ENCODE measurements at places on chromosomes 13 and 19.

DNA sequence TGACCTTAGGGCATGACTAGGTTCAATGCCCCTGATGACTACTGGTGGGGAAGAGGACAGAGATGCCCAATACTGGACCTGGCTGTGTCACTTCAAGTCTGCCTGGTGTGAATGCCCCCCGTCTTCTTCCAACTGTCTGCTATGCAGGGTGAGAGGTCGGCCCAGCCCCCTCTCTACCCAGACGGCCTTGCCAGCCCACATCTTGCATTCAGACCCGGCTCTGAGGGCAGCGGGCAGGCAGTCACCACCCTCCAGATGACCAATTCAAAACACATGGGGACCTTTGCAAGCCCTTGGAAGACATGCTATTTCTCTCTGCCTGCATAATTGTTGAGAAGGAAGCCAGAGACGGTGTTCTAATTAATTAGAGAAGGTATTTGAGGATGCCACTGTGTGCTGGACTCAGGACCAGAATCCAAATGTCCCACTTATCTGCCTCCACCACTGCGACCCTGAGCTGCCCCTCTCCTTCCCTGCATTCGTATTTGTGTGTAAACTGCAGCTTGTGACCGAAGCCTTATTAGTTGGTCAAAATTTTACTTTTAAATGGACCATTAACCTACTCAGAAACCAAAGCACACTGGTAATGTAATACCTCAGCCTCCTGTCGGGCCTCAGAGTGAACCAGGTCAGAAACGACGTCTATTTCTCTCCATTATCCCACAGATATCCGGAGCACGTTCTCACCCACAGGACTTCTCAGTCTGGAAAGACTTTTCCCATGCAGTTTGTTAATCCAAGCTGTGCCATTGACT is 407.0 kb downstream of the ZNF536 start:
- no peak for DNase-seq

DNA sequence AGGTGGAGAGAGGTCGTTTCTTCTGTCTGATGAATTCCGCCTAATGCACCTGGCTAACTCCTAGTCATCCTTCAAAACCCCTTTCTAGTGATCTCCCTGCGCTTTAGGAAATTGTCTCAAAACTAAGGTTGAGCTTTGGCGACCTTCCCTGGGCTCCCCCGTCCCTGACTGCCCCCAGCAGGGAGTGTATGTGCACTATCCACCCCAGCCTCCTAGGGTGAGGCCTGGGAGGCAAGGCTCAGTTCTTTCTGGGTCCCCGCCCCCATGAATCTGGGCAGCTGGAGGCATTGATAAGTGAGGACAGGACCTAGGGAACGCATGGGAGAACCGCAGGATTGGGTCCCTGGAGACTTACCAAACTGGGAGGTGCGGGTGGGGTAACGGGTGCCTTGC is 378 bp downstream of the TLE6 start:
- DNase-seq: no peak

DNA sequence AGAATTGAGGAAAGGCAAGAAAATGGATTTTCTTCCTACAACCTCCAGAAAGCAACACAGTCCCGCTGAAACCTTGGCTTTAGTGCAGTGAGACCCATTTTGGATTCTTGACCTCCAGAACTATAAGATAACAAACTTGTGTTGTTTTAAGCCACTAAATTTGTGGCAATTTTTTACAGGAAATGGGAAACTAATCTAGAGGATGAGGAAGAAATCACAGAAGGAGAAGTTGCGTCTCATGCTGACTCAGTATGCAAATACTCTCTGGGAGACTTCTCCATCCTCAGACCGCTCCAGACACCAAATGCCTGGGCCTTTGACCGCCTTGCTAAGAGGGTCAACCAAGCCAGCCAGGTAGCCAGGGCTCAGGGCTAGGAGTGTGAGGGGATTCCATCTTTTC is 13.1 kb upstream of the CEACAM16 start:
- DNase-seq: no peak

- DNase-seq: no peak
These were observed 106.2 kb downstream of the VWA8 start for GRCh38 chr13:41854758-41855157.

DNA sequence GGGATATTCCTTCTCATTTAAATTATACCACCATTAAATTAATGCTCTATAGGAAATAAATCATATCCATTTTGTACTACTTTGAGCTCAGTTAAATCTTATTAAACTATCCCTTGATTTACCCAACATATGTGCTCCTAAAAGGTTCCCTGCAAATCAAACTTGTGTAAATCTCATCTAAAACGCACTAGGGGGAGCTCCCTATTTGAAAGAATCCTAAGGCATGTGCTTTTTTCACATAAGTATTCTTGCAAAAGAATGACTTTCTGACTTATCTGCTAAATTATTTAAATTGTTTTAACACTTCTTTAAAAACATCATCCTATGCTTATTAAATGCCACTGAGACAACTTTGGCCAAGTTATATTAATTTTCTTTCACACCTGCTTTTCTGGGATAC is 7.9 kb downstream of the INTS6 start:
- DNase-seq: no peak

DNA sequence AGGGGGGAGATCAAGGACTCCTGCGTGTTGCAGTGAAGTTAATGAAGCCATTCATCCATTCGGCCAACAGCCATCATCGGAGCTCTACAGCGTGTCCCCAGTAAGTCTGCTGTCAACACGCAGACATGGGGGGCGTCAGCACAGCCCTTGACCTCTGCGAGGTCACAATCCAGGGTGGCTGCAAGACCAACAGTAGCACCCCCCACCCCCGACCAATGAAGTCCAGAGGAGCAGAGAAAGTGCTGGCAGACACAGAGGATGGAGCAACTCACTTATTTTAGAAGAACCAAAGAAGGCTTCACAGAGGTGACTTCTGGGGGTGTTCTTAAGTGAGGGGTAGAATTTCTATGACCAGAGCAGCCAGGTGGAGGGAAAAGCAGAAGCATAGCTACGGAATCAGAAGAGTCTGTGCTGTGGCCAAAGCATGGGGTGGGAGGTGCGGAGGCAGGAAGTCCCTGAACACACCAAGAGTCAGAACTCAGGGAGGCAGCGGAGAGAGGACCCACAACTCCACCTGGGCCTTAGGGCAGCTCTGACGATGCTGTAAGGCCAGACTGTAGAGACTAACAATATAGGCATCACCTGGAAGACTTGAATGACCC is 185.4 kb downstream of the FOXO1 start:
- no peak for DNase-seq

DNA sequence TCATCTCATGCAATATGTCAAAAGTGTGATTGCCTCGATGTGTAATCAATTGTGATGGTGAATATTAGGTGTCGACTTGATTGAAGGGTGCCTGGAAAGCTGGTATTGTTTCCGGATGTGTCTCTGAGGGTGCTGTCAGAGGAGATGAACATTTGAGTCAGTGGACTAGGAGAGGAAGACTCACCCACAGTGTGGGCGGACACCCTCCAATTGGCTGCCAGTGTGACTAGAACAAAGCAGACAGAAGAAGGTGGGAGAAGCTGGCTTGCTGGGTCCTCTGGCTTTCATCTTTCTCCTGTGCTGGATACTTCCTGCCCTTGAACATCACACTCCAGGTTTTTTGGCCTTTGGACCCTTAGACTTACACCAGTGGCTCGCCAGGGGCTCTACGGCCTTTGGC is 15.5 kb upstream of the CABP5 start:
- peak; percentile 19 for DNase-seq

GRCh38 chr13:78934336-78934735 is 275.4 kb upstream of the OBI1 start:
- DNase-seq: no peak

- no peak for DNase-seq
These were observed 2.8 kb downstream of the SWSAP1 start for GRCh38 chr19:11377237-11377636.

- no peak for DNase-seq
These were observed 98.6 kb downstream of the IRS2 start for GRCh38 chr13:109687559-109688448.

DNA sequence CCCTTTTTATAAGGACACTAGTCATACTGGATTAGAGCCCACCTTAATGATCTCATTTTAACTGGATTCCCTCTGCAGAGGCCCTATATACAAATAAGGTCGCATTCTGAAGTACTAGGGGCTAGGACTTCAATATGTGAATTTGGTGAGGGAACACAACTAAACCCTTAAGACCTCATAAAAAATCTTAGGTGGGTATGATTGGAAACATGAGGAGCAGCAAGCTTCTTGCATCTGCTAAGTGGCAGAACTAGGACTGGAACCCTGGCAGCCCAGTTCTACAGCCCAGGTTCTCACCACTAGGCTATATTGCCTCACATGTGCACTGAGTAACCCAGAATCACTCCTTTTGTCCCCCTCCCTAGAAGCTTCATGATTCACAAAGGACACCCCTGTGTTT is 17.1 kb upstream of the GRWD1 start:
- no peak for DNase-seq

DNA sequence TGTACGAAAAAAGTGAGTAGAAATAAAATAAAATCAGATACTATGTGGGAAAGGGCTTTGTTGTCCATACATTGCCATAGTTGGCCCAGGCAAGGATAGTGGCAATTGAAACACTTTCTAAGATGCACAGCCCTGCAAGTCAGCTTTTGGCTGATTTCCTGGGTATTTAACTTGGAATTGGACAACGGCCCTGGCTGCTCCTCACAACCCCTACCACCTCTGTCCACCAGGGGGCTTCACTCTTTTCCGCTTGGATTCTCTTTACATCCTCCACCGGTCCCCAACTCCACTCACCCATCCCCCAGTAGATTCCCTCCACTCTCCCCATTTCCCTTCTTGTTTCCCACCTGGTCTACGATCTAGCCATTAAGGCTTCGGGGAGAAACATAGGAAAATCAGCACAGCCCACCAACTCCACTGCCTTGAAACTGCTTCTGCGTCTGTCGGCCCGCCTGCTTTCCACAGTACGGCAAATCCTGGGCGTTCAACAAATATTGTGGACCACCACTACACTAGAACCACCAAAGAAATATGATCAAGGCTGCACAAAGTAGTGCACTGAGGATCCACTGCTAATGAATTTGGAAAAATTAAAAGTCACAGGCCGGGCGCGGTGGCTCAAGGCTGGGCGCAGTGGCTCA is 48.6 kb upstream of the GTF3A start:
- DNase-seq: peak; percentile 47

DNA sequence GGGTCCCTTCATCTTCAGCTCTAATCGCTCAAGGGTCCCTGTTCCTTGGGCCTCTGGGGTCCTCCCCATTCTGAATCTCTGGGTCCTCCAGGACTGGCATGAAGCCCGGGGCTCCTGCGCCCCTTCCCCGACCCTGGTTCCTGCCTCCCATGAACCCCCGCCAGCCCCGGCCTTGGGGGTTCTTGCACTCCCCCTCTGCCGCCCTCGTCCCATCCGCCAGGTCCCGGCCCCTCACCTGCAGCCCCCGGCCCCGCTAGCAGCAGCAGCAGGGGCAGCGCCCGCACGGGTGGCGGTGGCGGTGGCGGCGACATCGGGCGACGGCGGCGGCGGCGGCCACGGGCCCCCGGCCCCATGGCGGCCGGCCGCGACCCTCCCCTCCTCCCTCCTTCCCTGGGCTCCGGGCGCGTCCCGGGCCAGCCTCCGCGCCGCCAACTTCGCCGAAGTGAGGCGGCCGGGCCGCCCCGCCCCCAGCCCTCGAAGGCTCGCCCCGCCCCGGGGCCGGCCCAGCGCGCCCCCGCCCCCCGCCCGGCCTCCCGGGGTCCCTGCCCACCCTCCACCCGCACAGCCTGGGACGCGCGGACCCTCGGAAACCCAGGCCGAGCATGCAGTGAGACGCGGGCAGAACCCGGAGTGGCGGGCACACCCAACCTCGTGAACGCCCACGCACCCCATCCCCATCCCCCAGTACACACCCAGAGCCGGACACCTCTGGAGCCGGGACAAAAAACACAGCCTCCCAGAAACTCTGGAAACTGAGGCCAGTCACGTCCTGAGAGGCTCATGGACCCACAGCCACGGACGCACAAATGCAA is at the start of gene NOTCH3:
TSS of gene NOTCH3 (minus strand) at position 443 of the 812 bp plus-strand sequence. CDS start at position 353, 90 bp downstream.
- no peak for DNase-seq

DNA sequence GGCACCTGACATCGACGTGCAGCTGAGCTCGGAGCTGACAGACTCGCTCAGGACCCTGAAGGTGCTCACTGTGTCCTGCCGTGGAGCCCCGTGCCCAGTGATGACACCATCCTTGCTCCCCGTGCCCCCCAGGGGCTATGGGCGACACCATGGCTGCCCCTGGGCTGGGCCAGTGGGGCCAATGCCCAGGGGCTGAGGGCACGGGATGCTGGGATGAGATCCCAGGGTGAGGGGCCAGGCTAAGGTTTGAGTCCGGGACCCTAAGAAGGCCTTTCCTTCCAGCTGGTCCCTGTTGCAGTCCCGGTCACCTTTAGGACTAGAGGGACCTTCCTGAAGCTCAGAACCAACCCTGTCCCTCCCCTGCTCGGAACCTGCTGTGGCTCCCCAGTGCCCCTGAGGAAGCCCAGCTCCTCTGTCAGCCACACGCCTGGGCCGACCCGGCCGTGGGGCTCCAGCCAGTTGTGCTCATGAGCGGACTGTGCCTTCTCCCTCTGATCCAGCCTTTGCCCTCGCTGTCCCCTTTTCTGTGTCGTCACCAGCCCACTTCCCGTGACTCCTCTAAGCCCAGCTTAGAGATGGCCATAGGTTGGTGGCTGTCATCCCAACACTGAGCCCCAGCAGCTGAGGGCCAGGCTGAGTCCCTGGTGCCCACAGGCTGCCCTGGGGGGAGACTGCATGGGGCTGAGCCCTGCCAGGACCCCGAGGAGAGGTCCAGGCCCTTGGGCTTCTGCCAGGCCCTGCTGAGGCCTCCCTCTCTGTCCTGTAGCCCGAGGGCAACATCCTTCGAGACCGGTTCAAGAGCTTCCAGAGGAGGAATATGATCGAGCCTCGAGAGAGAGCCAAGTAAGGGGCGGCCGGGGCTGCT is 10.6 kb downstream of the NOP53 start:
- DNase-seq: no peak

DNA sequence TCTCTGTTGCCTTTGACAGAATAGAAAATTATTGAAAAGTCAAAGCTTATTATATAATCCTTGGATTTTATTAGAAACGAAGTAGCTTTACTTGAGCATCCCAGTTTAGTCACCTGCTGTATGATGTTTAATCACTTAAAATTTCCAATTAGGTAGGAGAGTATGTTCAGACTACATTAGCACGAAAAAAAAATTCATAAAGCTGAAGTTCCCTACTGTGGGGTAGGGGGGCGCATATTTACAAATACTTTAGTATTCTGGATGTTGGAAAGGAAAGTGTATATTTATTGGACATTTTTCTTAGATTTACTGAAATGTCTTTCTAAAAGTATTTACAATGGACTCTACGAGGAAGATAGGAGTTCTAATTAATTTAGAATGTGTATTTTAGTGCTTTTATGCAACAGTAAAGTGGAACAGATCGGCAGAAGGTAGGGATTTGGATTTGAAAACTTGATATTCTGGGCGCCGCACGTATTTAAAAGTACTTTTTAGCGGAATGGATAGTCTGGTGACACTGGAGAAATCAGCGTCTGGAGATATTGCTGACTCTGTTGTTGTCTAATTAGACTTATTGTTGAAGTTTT is 1.9 kb downstream of the CDK8 start:
- DNase-seq: no peak

GRCh38 chr13:103188713-103189326 is 122.6 kb upstream of the SLC10A2 start:
- DNase-seq: no peak
